T follicular helper cell (primary cell): ENCODE measurements at places on chromosomes 3 and 15.

- DNase-seq = no peak
Observed at GRCh38 chr3:50300681-50301254, 1.6 kb upstream of the HYAL3 start.

GRCh38 chr15:87949575-87950223, 306.8 kb downstream of the NTRK3 start:
- DNase-seq = no peak

DNA sequence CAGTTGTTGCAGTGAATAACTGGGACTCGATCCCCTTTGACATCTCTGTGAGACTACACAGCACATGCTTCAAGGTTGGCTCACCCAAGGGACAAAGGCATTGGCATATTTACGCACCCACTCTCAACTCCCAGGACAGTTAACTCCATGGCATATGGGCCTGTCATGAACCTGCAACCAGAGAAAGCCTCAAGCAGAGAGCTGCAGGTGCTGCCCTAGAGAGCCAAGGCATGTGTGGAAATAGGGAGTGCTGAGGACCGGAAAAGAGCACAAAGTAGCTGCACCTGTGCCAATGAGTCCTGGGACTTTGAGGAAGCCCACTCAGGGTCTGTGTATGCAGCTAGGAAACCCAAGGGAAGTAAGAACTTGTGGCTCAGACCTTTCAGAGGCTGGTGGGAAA, 32.9 kb upstream of the SLC24A5 start:
- DNase-seq = no peak

DNA sequence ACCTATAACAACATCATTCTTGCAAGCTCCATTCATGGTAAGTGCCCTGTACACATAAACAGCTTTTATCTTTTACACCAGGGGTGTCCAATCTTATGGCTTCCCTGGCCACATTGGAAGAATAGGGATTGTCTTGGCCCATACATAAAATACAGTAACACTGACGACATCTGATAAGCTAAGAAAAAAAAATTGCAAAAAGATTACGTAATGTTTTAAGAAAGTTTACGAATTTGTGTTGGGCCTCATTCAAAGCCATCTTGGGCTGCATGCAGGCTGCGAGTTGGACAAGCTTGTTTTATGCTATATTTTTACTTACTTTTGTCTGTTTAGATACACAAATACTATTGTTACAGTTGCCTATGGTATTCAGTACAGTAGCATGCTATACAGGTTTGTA, 31.6 kb downstream of the ZNF654 start:
- no peak for DNase-seq

DNA sequence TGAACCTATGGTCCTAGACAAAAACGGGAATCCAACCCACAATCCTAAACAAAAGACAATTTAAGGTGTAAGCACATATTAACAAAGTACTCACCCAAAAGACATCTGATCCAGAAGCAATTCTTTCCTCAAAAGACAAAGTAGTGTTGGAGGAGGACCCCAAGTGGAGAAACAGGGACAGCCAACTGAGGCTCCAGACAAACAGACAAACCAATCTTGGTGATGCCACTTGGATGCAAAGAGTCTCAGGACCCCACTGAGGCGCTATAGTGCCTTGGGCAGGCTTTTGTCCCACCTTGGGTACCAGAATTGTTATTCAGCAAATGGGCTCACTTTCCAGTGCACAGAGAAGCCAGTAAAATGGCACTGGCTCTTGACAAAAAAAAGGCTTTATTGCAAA, 613.8 kb downstream of the DIPK2A start:
- DNase-seq = no peak

GRCh38 chr3:33980252-33980651, 181.8 kb downstream of the PDCD6IP start:
- DNase-seq = no peak

- no peak for DNase-seq
Observed at GRCh38 chr3:67296039-67296892, 298.2 kb downstream of the KBTBD8 start.

DNA sequence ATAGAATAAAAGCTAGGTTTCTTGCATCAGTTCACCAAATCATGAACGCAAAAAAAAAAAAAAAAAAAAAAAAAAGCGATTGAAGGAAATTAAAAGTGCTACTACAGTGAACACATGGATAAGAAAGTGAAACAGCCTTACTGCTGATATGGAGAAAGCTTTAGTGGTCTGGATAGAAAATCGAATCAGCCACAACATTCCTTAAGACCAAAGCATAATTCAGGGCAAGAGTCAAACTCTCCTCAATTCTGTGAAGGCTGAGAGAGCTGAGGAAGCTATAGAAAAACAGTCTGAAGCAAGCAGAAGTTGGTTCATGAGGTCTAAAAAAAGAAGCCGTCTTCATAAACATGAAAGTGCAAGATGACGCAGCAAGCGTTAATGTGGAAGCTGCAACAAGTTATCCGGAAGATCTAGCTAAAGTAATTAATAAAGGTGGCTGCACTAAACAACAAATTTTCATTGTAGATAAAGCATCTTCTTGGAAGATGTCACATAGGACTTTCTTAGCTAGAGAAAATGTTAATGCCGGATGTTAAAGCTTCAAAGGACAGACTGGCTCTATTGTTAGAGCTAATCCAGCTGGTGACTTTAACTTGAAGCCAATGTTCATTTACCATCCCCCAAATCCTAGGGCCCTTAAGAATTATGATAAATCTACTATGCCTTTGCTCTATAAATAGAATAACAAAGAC, 19.2 kb downstream of the P3H2 start:
- DNase-seq = no peak

DNA sequence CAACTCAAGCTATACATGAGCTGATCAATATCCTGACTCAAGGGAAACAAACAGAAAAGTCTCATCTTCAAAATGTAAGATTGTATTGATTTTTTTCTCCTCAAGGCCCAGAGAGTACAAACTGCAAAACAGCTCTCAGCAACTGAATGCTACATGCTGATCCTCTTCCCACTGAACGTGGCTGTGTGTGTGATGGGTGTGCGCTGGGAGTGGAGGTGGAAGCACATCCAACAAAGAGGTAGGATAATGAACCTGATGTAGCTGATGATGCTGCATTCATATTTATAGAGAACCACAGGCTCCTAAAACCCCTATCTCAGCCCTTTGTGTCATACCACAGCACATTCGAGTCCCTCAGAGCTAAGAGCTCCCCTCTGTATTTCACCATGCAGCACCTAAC, 56.8 kb downstream of the GABRB3 start:
- no peak for DNase-seq

- no peak for DNase-seq
Observed at GRCh38 chr15:65059931-65060596, 7.7 kb downstream of the RASL12 start.

DNA sequence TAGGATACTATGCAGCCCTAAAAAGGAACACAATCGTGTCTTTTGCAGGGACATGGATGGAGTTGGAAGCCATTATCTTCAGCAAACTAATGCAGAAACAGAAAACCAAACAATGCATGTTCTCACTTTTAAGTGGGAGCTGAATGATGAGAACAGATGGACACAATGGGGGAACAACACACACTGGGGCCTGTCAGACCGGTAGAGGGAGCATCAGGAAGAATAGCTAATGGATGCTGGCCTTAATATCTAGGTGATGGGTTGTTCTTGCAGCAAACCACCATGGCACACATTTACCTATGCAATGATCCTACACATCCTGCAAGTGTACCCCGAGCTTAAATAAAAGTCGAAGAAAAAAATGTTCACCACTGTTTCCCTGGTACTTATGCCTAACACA, 17.5 kb downstream of the SENP7 start:
- no peak for DNase-seq

GRCh38 chr3:13077431-13078162, 4.4 kb upstream of the IQSEC1 start:
- DNase-seq = no peak

DNA sequence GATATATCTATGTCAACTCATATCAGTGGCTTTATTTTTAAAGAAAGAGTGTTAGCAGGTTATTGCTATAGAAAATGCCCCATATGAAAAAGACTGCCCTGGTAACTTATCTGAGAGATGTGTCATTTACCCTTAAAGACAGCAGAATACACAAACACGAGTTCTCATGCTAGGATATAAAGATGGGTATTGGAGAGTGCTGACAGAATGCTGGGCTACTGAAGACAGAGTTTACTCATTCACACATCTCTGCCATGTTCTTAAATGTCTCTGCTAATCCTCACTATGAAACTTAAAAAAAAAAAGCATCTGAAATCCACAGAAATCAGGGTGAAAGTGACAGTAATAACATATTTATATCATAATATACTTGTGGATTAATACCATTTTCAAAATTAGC, 126.7 kb downstream of the FOXP1 start:
- DNase-seq = no peak

DNA sequence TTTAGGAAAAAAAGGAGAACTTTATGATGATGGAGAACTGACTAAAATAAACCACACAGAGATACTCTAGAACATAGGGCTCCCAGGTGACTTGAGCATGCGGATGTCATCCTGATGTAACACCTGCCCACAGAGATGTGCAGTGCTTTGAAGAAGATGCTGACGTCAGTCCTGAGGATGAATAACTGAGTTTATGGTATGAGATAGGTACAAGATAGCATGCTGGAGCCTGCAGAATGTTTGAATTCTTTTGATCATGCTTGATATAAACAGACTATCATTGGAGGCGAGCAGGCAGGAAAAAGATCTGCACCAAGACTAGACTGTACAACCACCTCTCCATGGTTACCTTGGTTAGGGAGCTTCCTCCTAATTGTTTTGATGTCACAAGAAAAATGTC, 12.4 kb downstream of the CCR4 start:
- DNase-seq = peak; percentile 54

GRCh38 chr3:17122758-17123157, 238.0 kb downstream of the PLCL2 start:
- DNase-seq = no peak

- DNase-seq = no peak
Observed at GRCh38 chr15:76514282-76514681, 177.7 kb downstream of the ISL2 start.

DNA sequence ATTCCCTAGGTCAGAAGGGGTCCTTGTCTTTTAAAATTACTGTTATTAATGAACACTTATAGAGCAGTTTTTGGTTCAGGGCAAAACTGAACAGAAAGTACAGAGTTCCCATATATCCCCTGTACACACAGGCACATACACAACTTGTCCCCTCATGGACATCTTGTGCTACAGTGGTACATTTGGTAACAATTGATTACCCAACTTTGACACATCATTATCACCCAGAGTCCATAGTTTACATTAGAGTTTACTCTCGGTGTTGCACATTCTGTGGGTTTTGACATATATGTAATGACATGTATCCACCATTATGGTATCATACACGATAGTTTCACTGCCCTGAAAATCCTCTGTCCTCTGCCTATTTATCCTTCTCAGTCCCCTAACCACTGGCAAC, 984 bp upstream of the EDC3 start:
- no peak for DNase-seq

DNA sequence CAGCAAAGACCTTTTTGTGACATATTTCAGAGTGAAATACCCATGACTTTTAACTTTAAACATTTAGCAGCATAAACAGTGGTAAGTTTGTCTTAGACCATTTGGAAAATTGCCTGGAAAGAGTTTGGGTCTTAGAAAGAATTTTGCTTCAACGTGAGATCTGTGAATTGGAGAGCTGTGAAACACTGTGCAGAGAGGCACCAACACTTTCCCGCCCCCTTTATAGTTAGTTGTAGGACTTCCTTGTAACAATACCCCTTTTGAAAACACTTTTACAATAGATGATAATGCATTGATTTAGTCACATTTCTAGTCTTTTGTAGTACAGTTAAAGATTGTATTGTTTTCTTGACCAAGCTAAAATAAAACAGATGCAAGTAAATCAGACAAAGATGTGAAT, 43.5 kb upstream of the MBNL1 start:
- DNase-seq = no peak

GRCh38 chr15:88326924-88327323, 70.4 kb upstream of the NTRK3 start:
- no peak for DNase-seq

- no peak for DNase-seq
Observed at GRCh38 chr3:13818919-13819318, 61.0 kb downstream of the WNT7A start.

DNA sequence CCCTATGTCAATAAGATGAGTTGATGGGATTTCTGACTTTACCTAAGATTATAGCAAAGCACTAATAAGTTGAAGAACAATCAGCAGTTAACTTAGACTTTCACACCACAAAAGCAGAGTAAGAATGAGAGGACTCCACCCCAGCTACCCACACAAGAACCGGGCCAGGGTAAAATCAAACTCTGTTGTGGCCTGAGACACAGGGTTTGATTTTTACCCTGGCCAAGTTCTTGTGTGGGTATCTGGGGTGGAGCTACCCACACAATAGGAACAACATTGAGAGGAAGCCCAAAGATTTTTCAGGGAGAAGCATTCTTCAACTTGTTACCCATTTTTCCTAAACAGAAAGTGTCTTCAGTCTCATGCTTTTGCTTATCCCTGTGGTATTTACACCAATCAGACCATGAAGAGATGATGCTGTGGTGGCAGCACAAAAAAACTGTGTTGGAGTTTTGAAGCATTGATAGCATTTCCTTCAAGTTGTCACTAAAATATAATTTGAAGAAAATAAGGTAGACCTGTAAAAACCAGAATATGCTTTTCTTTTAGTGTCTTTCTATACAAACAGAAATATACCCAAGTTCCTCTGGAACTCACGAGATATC, 25.6 kb downstream of the CPOX start:
- no peak for DNase-seq

GRCh38 chr3:163508206-163508605, 1570.1 kb downstream of the SI start:
- no peak for DNase-seq

DNA sequence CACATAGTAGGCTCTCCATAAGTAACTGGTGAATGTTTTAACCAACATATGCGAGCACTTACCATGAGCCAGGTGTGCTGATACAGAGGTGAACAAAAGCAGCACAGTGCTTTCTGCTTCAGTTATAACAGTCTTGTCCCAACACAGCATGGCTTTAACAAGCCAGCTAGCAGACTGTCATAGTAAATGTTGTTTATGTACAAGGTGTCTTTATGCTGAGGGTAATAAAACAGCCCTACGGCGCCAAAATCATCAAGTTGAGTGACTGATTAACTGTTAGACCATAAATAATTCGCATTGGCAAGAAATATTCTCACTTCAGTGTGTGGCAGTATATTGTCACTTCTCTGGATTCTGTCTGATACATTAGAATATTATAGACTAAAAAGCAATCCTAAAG, 646.0 kb upstream of the CFAP20DC start:
- no peak for DNase-seq

- no peak for DNase-seq
Observed at GRCh38 chr15:58473724-58474123, 41.9 kb downstream of the LIPC start.

- no peak for DNase-seq
Observed at GRCh38 chr3:45084820-45085816, 59.0 kb downstream of the CLEC3B start.

GRCh38 chr3:101200461-101200860, 119.9 kb downstream of the IMPG2 start:
- DNase-seq = no peak

- no peak for DNase-seq
Observed at GRCh38 chr15:29601811-29602210, 220.5 kb downstream of the TJP1 start.

GRCh38 chr15:60469893-60470641, 8.9 kb downstream of the ICE2 start:
- no peak for DNase-seq
